Glomerular endothelial cell (primary cell): ENCODE measurements at places on chromosomes 2 and 18. TPM values are rescaled to one million over a fixed set of nuclear protein-coding genes. Genes with fewer than 3 reads are reported as not detected.

Gene PDE6D
- 29.5 and 32.6 TPM in 2 replicates for total RNA-seq

Gene ALPI
- not detected in 2 replicates for total RNA-seq

Gene CYRIA
- total RNA-seq: 16.0 and 19.4 TPM in 2 replicates

Gene ABCB11
- 0.18 TPM in 1 of 2 replicates, not detected in the other for total RNA-seq

Gene LIPG
- total RNA-seq: 123 and 185 TPM in 2 replicates

Gene SERPINB10
- total RNA-seq: not detected in 2 replicates

Gene KHK
- total RNA-seq: 0.58 and 3.1 TPM in 2 replicates

Gene SCN1A
- not detected in 2 replicates for total RNA-seq

Gene SIX3
- not detected in 2 replicates for total RNA-seq

Gene HOXD3
- total RNA-seq: 5.3 and 7.2 TPM in 2 replicates

Gene LDLRAD4
- 2.2 and 13.4 TPM in 2 replicates for total RNA-seq

Gene FHOD3
- total RNA-seq: 5.6 and 7.8 TPM in 2 replicates

Gene INO80C
- total RNA-seq: 12.8 and 30.8 TPM in 2 replicates

Gene TMEM37
- 2.2 and 5.5 TPM in 2 replicates for total RNA-seq

Gene LRRC30
- total RNA-seq: not detected in 2 replicates

Gene GALR1
- not detected in 2 replicates for total RNA-seq

Gene SCG2
- 0.29 and 0.34 TPM in 2 replicates for total RNA-seq

Gene TTN
- 0.41 and 0.53 TPM in 2 replicates for total RNA-seq

Gene ZNF396
- 0.23 and 0.53 TPM in 2 replicates for total RNA-seq

Gene FAM117B
- 3.1 and 3.4 TPM in 2 replicates for total RNA-seq

Gene NCKAP5
- 6.8 and 9.9 TPM in 2 replicates for total RNA-seq

Gene SKOR2
- not detected in 2 replicates for total RNA-seq

Gene STRN
- 17.5 and 22.1 TPM in 2 replicates for total RNA-seq

Gene AQP12B
- total RNA-seq: not detected in 2 replicates

Gene CHRNG
- not detected in 2 replicates for total RNA-seq

Gene GAREM1
- 0.82 and 0.92 TPM in 2 replicates for total RNA-seq

Gene NT5DC4
- not detected in 2 replicates for total RNA-seq

Gene MERTK
- 10.3 and 18.8 TPM in 2 replicates for total RNA-seq

Gene EML6
- 0.24 and 0.41 TPM in 2 replicates for total RNA-seq

Gene ANKRD44
- 8.4 and 11.6 TPM in 2 replicates for total RNA-seq

Gene MCFD2
- total RNA-seq: 103 and 174 TPM in 2 replicates

Gene ARHGEF4
- total RNA-seq: 0.24 and 0.58 TPM in 2 replicates

Gene GKN1
- not detected in 2 replicates for total RNA-seq
